Fibroblast of upper back skin (primary cell): ENCODE measurements at places on chromosomes 12 and 14.

DNA sequence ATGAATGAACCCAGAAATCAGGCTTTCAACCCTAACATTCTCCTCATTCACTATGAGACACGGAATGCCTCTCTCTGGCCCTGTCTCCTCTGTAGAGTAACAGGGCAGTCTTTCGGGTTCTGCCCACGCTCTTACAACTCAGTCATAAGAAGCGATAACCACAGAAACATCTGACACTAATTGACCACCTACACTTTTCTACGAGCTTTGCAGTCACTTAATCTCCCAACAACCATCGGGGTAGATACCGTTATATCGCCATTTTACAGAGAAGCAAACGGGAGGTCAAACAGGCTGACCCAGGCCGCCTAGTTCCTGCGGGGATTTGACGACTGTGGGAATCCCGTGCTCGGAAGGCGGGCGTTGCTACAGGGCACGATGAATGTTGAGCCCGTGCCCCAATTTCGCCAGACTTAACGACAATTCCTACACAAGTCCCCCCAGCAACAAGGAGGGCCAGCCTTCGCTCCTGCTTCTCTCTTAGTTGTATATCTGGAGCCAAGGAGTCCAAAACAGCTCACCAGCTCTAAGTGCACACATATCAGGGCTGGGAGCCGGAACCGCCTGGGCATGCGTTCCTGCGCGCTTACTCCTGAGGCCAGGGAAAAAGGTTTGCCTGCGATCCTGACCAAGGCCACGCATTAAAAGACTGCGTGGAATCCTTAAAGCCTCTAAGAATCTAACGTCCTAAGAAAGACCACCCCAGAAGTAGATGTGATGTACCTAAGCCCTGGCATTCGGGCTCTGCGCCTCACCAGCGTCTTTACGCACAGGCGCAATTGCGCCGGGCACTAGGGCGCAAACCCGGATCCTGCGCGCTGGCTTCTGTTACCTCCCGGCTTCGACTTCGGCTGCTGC is 38.7 kb upstream of the TBX5 start:
- DNase-seq, result no peak

GRCh38 chr14:35934499-35934898 is 108.4 kb downstream of the BRMS1L start:
- peak; percentile 12 for DNase-seq

GRCh38 chr12:12616512-12617310 is 5.0 kb downstream of the CREBL2 start:
- no peak for DNase-seq

DNA sequence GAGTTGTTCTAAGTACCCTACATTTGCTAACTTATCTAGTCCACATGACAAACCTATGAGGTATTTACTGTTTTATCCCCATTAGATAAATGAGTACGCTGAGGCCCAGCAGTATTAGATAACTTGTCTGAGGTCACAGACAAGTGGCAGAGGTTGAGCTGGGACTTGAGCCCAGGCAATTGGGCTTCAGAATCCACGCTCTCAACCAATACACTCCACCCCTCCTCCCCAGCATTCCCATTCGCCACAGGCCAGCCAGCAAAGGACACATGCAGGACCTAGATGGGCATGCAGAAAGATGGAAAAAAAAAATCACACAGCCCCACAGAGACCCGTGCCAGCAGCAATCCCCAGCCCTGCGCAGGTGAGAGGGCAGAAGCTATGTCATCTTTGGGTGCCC is 12.4 kb downstream of the HDAC7 start:
- DNase-seq, result no peak

DNA sequence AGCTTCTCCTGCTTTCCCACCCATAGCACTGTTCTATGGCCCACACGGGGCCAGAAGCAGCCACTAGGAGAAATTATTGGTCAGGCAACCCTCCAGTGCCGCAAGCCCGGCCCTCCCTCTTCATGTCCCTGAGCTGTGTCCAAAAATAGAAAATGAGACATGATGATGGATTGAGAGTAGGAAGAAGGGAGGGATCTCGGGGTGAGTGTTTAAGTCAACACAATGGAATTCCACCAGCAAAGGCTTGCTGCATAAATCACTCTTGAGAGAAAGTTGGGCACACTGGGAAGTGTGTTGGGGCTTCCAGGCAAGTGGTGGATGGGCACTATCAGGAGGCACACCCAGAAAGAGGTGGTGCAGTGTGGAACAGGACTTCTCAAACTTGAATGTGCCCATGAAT is 94.2 kb downstream of the LLPH start:
- DNase-seq, result peak; percentile 98

DNA sequence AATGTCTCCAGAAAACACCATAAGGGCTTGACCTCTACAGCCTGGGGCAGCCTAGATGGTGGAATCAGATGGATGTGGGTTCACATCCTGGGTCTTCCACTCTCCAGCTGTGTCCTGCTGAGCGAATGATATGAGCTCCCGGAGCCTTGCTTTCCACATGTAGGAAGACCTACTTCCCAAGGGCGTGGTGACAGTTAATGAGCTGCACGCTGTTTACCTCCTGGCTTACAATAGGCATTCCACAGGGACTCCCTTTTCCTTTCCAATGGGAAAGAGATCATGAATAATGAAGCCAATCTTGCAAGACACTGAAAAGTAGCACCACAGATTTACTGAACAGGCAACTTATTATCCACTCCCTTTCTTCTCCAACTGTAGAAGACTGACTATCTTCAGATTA is 46.1 kb downstream of the TMTC1 start:
- no peak for DNase-seq

GRCh38 chr14:38253676-38254075 is 2.2 kb downstream of the CLEC14A start:
- DNase-seq, result no peak

DNA sequence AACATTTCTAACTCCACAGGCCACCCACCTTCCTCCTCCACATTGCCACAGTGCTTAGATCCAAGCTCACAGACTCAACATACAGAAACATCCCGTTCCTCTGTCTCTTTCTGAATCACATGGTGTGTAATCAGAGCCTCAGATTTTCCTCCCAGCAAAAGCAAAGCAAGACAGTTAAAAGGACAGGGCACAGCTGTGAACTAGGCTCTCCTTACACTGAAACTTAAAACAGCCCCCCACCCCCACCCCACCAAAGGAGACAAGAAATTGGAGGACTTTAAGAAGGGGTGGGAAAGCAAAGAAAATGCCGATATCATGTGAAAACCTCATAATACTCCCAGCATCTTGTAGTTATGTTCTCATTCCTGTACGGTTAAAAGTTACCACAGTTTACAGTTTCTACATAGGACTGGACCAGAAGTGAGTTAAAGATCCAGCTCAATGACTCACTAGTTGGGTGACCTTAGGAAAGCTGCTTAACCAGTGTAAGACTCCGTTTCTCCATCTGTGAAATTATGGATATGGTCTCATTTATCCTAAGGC is 4.8 kb downstream of the YBX3 start:
- peak; percentile 55 for DNase-seq

DNA sequence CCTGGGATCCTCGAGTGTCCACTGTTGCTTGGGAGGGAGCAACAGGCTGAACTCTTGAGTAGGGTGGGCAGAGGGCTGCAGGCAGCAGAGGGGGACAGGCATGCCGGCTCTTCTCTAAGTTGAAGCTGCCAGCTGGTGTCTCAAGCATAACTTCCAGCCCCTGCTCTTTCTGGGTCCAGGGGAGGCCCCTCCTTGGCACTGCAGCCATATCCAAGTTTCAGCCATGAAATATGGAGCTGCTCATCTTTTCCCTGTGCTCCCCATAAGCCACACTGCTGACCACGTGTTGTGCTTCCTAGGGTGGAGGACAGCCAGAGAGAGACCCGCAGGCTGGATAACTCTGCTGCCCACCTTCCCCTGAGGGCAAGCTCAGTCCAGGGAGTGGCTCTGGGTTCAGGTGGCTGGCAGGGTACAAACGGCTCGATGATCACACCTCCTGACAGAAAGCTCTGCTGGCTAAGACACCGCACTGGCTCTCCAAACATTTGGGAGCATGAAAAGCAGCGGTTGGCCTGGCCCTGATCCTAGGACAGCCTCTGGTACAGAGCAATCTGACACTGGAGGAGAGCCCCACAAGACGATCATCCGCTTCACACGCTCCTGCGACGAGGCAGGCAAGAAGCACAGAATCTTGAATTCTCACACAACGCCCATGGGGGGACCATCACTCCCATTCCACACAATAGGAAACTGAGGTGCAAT is 79.6 kb downstream of the PITPNM2 start:
- DNase-seq, result no peak

DNA sequence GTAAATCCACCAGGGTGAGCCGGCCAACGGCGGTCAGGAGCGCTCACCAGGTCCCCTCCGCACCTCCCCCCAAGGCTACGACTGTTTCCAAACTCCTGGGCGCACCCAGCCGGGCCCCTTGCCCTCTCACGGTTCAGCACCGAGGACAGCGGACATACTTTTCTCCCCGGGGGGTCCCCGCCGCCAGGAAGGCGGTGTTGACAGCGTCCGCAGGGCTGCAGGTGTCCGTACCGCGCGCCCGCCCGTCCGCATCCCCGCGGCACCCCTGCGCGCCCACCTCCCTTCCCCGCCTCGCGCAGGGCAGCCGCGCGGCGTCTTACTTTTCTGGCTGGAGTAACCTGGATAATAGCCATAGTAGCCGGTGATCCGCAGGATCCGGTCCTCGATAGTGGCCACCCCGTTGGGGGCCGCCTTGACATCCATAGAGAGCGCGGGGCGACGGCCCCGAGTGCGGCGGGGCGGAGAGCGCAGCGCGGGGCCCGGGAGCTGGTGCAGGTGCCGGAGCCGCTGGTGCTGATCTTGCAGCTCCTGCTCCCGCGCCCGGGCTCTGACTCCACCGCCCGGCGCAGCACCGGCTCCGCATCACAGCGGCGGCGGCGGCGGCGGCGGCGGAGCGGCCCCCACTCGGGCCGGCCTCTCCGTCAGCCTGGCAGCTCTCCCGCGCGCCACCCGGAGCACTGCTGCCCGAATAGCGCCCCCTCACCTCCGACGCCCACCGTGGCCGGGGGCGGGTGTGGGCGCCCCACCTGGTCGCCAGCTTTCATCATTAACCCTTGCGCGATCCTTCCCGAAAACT is at the start of gene SLC35F4:
SLC35F4 (minus strand) TSS at position 690 of the 796 bp plus-strand sequence.
- peak; percentile 52 for DNase-seq

GRCh38 chr14:99320621-99321235 is 48.7 kb upstream of the BCL11B start:
- no peak for DNase-seq

- DNase-seq, result no peak
Observed at GRCh38 chr12:94623161-94623920, 27.0 kb downstream of the TMCC3 start.

- no peak for DNase-seq
Observed at GRCh38 chr12:103392722-103393121, 103.0 kb downstream of the C12orf42 start.

- DNase-seq, result peak; percentile 64
Observed at GRCh38 chr12:46675736-46676135, 150.1 kb downstream of the SLC38A4 start.

DNA sequence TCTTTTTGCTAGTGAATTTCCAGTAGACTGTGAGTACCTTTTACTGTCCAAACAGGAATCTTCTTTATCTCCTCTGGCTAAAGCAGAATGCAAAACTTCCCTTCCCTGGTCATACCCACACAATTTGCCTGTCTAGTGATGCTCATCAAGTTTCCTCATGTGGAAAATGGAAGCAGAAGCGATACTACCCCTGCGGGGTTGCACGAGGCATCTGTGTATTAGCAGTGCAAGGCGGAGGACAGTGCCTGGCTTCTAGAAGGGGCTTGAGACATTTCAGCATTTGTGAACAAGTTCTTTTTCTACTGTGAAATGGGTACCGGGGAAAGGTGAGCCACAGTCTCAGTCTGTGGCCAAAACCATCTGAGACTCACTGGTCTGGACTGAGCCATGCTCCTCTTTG is 340.9 kb downstream of the AACS start:
- no peak for DNase-seq

GRCh38 chr14:101130861-101131260 is 227.3 kb upstream of the RTL1 start:
- no peak for DNase-seq

GRCh38 chr14:103121846-103122584 is 1.2 kb upstream of the TNFAIP2 start:
- DNase-seq, result peak; percentile 91

- DNase-seq, result peak; percentile 51
Observed at GRCh38 chr14:26286081-26286912, 311.5 kb downstream of the NOVA1 start.

DNA sequence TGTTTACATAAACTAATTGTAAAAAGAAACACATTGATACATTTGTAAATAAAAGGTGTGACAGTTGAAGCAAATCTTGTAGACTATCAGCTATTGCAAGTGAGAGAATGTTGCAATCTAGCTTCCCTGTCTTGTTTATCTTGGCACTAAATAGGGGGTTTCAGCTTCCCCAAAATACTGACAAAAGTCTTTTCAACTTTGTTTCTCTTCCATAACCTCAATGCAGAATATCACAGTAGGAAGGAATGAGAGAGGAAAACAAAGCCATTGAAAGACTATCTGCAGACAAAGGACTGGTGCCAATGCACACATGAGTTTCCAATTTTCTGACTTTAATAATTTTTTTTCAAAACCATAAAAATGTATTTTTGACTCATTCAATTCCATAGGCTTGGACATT is 886.2 kb upstream of the MGAT4C start:
- DNase-seq, result peak; percentile 83

GRCh38 chr14:93431036-93431670 is 414 bp downstream of the UNC79 start:
- no peak for DNase-seq

- no peak for DNase-seq
Observed at GRCh38 chr12:103401421-103401820, 94.3 kb downstream of the C12orf42 start.

GRCh38 chr14:81340201-81340600 is 59.9 kb downstream of the STON2 start:
- DNase-seq, result no peak

DNA sequence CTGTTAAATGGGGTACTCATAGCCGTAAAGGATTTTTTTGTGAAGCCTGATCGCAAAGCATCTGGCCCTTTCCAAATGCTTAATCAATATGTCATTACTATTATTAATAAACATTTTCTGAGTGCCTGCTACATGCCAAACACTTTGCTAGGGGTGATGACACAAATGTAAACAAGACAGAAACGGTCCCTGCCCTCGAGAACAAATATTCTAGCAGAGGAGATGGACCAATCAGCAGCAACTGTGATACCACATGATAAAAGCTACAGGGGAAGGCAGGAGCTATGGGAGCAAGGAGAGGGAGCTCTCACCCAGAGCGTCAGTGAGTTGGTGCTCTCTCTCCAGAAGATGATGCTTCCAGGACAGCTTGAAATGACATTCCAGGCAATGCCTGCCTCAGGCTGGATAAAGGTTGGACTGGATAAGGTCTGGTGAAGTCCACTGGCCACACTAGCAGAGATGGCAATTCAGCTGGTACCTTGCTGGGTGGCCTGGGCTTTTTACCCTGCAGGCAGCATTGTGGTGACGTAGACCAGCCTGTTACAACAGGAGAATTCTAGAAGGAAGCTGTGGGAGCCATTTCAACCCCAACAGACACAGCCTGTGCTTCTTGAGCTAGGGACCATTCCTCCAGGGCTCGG is 41.1 kb downstream of the ERH start:
- DNase-seq, result no peak

- DNase-seq, result peak; percentile 77
Observed at GRCh38 chr12:25958428-25959070, at the start of gene RASSF8. Gene RASSF8, plus strand, starts transcription at chr12:25958682. Its CDS starts 96,662 bp downstream, at chr12:26055344.

- no peak for DNase-seq
Observed at GRCh38 chr14:67698179-67698578, 2.6 kb upstream of the RDH11 start.
